T-helper 9 cell (primary cell): ENCODE measurements at places on chromosomes 6 and 20.

DNA sequence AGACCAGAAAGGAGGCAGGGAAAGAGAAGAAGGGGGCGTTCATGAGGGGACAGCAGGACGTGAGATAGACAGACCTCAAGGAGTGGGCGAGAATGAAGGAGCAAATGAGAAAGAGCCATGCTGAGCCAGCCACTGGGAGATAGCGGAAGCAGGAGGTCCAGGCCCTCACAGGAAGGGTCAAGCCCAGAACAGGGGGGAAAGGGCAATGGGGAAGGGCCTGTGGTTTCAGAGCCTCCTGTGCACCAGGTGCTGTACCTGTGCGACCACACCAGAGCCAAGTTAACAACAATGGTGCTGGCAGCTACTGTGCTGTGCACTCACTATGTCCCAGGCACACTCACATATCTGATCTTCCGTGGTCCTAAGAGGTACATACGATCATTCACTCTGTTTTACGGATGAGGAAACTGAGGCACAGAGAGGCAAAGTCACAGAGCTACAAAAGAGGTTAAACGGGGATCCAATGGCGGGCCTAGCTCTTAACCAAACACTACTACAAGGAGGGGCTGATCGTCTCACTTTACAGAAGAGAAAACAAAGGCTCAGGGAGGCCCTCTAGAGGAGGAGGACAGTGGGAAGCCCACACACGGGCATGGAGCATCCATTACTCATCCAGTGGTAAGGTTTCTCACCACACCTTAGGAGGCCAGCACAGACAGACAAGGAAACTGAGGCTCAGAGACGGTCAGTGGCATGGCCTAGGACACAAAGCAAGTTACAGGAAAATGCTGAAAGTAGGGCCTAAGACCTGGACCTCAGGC is 129.1 kb downstream of the PREX1 start:
- no peak for DNase-seq

DNA sequence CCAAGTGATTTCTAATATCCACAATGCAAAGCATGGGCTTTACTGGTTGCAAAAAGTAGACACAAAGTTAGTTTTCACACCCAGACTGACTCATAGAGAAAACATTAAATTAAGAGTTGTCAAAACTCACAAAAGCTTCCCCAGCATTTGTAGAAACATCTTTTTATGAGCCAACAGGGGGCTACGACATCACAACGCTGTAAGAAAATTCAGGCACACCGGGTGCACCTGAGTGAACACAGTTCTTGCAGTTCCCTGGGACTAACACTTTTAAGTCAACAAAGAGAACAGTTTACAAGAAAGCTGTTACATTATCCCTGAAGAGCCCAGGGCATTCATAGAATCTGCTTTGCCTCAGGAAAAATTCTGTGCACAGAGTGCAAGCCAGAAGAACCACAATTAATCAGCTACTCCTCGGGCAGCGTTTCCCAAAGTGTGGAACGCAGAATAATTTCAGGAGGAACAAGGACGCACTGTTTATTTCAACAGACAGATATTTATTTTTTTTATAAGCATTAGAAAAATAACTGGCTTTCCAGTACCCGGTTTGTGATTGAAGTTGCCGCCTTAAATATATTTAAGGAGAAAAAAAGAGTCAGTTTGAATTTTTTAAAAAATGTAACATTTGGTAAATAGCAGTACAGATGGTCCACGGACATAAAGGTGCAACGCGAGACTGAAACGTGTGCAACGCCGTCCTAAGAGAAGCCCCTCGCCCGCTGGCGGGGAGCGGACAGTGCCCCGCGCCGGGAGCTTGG is 1.2 kb downstream of the NCOA5 start:
- no peak for DNase-seq

DNA sequence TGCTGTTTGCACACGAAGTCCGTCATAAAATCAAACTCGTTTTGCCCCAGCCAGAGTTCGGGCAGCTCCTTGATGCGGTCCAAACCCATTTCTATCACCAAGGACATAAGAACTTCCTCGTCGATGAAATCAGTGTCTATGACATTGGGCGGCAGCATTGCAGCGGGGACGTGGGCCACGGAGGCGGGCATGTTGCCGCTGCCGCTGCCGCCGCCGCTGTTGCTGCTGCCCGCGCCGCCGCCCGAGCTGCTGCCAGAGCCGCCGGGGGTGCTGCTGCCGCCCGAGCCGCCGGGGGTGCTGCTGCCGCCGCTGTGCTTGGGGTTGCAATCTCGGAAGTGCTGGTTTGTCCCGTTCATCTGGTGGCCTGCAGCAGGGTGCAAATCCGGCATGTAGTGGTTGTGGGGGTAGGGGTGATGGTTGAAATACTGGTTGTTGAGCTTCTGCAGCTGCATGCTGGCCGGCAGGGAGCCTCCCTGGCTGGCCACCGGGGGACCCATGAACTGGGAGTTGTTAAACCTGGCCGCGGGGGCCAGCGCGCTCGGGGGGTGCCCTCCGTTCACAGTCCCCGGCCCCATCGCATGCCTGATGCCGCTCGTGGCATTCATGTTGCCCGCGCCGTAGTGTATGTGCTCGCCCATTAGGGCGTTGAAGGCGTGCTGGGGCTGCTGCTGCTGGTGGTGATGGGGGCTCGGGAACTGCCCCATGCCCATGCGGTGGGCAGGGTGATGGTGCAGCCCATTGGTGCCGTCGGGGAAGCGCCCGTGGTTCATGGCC is 1.1 kb downstream of the CITED2 start:
- peak; percentile 61 for DNase-seq

DNA sequence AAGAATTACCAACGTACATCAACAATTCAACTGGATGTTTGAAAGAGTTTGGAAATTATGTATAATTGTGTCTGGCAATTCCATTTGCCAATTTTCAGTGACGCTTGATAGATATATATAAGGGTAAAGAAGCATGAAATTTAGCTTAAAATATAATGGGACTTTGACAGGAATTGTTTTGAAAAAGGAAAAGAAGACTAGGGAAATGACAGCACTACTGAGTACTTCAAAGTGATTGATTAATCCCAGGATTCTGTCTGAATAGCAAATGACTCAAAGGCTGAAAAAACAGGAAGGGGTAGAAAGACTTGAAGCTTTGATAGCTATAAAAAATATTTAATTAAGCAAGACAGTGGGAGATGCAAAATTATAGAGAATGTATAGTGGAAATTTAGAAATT is 200.0 kb downstream of the KHDRBS2 start:
- no peak for DNase-seq

GRCh38 chr20:53839423-53840176 is 230.8 kb downstream of the BCAS1 start:
- DNase-seq = peak; percentile 27

DNA sequence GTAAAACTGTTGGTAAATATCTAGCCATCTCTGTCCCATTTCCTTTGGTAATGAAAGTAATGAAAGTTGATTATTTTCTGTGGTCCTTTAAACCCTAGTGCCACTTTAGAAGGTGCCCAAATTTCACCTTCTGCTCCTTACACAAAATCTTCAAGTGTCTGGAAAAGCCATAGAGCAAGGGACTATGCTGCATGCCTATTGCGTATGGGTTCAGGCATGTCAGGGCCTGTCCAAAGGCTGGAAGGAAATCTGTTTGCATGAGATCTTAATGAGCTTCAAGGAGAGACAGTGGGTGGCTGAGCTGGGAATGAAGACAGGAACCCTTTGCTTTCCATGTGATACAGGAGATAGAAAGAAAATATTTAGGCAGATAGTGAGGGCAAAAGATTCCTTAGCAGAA is 66.6 kb upstream of the CCN6 start:
- no peak for DNase-seq

DNA sequence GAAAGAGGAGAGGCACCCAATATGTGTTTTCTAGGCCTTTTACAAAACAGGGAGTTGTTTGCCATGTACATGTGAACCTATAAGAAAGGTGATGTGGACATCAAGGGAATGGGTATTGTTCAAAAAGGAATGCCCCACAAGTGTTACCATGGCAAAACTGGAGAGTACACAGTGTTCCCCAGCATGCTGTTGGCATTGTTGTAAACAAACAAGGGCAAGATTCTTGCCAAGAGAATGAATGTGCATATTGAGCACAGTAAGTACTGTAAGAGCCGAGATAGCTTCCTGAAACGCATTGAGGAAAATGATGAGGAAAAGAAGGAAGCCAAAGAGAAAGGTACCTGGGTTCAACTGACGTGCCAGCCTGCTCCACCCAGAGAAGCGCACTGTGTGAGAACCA is 13.1 kb downstream of the QRSL1 start:
- no peak for DNase-seq

- no peak for DNase-seq
These were observed 22.1 kb downstream of the RUNX2 start for GRCh38 chr6:45350186-45350710.

GRCh38 chr20:34871966-34872621 is 562 bp downstream of the GGT7 start:
- DNase-seq = no peak

- DNase-seq = no peak
These were observed 564.3 kb upstream of the MARCKS start for GRCh38 chr6:113292646-113293422.

- DNase-seq = no peak
These were observed 14.5 kb downstream of the CD109 start for GRCh38 chr6:73710470-73710869.

DNA sequence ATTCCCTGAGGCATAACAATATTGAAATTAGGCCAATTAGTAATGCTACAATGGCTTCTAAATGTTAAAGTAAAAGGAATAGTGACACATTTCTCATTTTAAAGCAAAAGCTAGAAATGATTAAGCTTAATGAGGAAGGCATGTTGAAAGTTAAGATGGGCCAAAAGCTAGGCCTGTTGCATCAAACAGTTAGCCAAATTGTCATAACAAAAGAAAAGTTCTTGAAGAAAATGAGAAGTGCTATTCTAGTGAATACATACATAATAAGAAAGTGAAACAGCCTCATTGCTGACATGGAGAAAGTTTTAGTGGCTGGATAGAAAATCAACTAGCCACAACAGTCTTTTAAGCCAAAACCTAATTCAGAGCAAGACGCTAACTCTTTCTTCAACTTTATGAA is 12.9 kb downstream of the OR2A4 start:
- no peak for DNase-seq

GRCh38 chr20:23013429-23013828 is 21.7 kb upstream of the SSTR4 start:
- DNase-seq = no peak

GRCh38 chr6:80357674-80358073 is 251.2 kb downstream of the BCKDHB start:
- no peak for DNase-seq

- DNase-seq = no peak
These were observed 66.8 kb downstream of the PPP1R3G start for GRCh38 chr6:5151955-5152401.

- no peak for DNase-seq
These were observed 1.3 kb downstream of the PPP1R3G start for GRCh38 chr6:5086294-5086890.

- no peak for DNase-seq
These were observed 8.6 kb upstream of the ACAT2 start for GRCh38 chr6:159753081-159753872.
